ENCODE measurements at places on chromosomes 7 and 10.

DNA sequence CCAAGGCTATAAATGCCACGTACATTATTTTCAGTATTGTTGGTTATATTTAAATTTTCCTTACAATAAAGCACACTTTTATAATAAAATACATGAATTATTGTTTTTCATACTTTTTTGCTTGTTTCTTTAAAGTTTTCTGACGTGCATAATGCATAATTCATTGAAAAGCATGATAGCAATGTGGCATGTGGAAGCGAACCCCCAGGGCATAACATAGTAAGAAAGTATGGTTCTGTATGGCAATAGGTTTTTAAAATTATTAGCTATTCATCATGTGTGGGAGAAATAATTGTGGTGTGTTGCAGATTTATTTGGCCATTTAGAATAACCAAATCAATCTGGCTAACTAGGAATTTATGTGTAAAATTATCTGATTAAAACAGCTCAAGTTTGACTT lies 7.4 kb upstream of the HBP1 start:
- no peak for DNase-seq

- DNase-seq: peak; percentile 28
Observed at GRCh38 chr7:36625247-36625646, 99.0 kb downstream of the AOAH start.

- no peak for DNase-seq
Observed at GRCh38 chr10:65355141-65355680, 1570.6 kb upstream of the LRRTM3 start.

GRCh38 chr10:4312051-4312835 lies 513.8 kb upstream of the AKR1E2 start:
- no peak for DNase-seq

DNA sequence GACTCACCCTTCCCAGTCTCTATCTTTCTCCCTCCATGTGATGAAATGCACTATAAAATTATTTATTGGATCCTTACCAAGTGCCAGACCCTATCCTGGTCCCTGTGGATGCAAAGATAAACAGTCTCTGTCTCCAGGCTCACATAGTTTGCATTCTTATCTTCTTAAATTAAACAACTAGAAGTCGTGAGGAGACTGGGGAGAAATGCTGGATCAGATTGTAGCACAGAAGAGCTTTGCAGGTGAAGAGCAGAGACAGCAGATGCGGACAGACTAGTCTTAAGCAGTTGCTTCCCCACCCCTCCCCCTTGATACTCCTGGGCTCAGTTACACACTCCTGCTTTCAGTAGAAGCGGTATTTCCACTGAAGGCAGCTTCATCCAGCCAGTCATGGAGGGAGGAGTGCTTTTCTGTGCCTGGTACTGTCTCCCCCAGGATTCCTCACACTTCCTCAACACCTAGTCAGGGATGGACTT lies 20.8 kb upstream of the CDK1 start:
- DNase-seq: peak; percentile 66

DNA sequence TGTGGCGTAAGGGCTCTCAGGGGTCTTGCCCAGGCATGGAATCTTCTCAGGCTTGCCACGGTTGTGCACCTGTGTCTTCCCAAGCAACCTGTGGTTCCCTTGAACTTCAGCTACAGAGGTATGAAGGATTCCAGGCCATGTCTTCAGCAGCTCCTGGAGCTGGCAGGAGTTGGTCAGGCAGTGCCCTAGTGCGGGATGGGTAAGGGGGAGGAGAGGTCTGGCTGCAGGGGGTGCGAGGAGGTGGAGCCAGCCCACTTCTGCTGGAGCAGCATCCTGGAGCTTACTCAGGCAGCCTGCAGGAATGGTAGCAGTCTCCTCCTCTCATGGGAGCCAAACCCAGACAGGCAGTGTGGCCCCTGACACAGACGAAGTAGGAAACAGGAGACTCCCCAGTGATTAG lies 3.8 kb upstream of the TRIL start:
- DNase-seq: no peak

DNA sequence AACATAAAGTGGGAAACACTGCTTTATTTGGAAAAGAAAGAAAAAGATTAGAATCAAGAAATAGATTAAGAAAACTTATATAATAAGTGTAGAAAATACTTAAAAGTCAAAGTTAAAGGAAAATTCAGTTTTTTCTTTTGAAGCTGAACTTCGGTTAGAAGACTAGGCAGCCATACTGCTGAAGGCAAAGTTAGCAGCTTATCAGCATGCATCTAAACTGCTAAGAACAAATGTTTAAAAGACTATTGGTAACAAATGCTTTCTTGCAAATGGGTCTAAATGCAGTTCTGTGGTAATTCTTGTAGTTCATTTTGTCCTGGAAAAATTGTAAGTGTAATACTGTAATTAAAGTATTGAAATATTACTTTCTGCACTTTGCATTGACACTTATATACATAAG lies 18.0 kb downstream of the MIOS start:
- DNase-seq: no peak

DNA sequence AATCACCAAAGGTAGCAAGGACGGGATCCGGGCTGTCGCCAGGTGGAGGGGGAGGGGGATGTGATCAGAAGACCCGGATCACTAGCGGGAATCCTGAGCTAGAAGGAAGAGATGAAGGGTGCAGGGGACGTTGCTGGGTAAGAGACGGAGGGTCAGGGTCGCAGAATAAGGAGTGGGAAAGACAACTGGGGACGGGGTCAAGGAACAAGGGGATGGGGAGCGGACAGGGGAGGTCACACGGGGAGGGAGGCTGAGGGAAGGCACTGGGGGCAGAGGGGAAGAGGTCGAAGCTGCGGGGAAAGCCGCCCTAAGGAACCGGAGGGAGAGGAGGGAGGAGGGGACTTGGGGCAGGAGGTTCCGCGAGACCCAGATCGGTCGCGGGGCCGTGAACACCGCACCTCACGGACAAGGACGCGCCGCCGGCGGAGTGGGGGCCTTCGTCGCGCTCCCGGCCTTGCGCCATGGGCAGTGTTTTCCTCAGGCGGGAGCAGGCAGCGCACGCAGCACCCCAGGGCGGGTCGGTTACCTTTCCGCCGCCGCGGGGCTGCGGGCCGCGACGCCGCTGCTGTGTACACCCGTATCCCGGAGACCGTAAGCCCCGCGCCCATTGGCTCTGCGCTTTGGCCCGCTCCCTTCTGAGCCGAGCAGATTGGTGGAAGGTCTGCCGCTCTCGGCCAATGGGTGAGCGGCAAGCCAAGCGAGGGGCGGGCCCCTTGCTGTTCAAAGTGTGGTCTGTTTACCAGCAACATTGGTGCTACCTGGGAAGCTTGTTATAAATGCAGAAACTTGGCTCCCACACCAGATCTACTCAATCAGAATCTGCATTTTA lies at the start of gene CFAP43:
Gene CFAP43, minus strand, starts transcription at position 581 of the 829 bp plus-strand sequence. Its CDS starts 118 bp downstream, at position 463.
- peak; percentile 94 for DNase-seq

- DNase-seq: no peak
Observed at GRCh38 chr10:22760025-22760424, 45.6 kb upstream of the PIP4K2A start.

DNA sequence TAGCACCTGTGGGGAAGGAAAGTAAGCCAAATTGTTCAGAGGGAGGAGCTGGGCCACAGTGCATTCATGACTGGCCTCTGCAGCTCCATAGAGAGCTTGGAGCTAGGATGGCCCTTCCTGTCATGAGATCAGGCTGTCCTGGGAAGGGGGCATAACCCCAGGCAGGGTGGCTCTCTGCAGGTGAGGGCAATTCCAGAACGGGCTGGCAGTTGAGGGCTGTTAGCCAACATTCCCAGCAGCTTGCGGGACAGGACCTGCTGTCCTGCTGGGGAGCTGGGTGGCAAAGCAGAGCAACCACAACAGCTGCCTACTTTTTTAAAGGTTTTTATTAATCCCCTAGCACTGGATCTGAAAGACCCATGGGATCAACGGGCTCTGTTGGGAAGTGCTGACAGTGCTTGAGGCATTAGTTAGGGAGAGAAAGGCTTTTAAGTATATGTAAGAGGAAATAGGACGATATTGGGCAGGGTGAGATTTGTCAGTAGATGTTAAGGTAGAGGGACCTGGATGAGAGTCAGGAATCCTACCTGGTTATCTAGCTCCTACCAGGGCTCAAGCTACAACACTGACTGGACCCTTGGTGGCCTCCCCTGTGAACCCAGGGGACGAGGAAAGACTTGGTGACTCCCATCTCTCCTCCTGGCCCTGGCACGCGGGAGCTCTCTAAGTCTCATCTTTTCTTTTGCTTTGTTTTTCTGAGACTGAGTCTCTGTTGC lies 77.8 kb downstream of the NAMPT start:
- DNase-seq: no peak

DNA sequence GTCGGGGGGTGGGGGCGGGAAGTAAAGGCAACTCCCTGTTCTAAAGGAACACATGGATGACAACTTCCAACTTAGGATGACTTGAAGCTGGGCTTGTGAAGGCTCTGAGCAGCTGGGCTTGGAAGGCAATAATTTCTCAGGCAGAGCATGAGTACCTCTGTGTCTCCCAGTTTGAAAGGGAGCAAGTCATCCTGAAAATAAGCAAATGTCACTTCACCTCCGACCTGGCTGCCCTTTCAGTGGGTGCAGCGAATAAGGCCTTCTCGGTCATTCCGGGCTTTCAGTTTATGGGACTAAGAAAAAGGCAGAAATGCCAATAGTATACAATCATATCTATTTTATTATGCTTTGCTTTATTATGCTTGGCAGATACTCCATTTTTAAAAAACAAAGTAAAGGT lies 15.3 kb upstream of the ADAMTS14 start:
- peak; percentile 38 for DNase-seq

DNA sequence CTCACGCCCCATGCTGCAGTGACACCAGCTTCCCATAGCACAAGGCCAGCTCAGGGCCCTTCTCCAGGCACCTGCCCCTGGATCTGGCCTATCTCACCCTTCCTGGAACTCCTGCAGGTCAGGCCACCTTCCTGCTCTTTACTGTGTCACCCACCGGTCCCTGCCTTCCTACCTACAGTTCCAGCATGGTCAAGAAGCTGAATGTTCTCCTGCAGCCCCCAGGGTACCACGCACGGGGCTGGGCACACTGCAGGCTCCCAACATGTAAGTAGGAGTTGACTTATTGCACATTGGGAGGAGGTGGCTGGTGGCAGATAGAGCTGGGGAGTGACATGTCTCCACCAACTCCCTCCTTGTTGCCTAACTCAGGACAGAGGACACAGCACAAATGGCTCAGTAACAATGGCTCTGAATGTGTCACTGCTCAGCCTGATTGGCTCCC lies 14.5 kb downstream of the ITPRIP start:
- no peak for DNase-seq

DNA sequence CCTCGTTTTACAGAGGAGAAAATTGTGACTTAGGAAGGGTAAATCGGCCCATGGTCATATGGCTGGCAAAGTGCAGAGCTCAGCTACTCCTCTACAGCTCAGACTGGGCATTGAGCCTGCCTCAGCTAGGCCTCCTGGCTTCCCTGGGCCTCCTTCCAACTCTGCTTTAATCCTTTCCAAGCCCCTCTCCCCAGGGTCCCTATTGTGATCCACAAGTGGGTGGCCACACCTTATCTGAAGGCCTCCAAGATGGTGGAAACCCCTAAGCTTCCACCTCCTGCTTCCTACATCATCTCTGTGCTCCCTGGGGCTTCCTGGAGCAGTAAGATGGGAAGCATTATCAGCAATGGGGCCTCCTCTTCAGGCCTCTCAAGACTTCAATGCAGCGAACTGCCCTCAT lies 3.0 kb upstream of the LGI1 start:
- no peak for DNase-seq

DNA sequence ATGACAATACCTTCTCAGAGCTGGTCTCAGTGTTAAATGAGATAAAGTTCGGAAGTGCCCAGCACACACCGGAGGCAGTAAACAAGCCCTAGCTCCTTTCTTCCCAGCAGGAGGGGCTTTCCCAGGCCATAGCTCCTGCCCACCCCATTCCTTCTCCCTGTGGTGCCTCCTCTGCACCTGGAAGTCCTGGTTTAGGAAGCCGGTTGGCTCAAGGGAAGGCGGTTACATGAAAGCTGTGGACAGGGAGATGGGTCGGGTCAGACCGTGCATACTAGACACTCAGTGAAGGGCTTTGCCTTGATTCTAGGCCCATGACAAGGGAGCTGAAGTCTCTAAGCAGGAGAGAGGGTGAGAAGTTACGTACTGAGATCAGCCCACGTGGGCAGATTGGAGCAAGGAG lies 8.6 kb downstream of the BEND7 start:
- DNase-seq: no peak

DNA sequence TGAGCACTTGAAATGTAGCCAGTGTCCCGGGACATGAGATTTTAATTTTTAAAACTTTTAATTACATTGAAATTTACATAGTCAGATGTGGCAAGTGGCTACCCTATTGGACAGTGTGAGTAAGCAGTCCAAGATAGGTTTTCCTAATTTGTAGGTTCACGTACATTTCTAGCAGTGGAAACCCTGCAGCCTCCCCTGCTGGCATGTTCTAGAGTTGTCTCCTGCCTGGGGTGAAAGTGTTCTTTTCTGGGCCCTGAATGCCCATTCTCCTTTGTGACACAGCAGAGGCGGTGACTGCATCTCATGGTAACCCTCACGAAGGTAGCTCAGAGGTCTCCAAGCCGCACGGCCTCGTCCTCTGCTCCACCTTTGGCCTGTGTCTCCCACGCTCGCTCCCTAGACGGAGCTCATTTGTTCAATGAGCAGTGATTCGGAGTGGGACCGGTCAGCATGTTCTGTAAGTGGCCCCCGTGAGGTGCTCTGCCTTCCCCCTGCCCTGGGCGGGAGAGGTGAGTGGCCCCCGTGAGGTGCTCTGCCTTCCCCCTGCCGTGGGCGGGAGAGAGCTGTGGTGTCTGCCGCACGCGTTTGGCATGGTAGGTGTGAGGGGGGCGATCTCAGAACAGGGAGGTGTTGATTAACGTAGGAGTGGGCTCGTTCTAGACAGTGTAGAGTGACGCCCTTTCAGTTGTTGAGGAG lies 18.0 kb downstream of the WDR37 start:
- no peak for DNase-seq

DNA sequence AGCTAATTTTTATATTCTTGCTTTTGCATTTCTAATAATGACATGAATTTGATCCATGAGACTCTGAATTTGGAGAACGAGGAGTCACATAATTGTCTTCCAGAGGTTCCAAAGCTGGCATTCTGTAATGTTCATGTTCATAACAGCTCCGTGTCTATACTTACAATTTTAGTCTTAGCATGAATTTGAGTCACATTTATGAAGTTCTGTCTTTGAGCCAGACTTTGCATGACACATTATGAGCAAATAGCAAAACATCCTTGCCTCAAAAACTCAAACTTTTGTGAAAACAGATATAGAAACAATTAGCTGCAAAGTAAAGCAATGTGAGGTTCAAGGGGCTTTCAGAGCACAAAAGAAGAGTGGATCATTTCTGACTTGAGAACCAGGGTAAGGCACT lies 44.5 kb upstream of the CAV2 start:
- peak; percentile 81 for DNase-seq
